ENCODE measurements at places on chromosomes 11 and 22.

DNA sequence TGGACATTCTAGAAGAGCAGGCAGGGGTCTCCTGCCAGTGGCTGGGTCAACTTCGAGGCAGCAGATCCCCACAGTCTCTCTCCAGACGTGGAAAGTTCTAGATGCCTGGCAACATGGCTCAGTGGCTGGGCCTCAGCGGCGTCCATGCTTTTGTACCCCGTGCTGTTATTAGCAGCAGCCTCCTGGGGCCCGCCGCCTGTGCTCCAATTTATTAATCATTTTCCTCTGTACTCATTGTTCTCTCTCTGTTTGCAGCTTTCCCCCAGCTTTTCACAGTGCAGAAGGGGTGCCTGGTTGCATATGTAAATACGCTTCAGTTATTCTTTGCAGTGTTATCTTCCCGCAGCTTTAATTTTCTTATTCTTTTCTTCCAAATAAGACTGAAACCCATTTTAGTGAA, 515.1 kb downstream of the TBC1D22A start:
- no peak for DNase-seq

- no peak for DNase-seq
Observed at GRCh38 chr22:27856386-27856785, 54.8 kb upstream of the MN1 start.

GRCh38 chr11:74017631-74018030, 8.7 kb upstream of the UCP3 start:
- no peak for DNase-seq

GRCh38 chr11:57604296-57605027, 7.0 kb downstream of the SERPING1 start:
- DNase-seq = no peak

GRCh38 chr11:93489841-93490240, 53.4 kb downstream of the SMCO4 start:
- DNase-seq = no peak

DNA sequence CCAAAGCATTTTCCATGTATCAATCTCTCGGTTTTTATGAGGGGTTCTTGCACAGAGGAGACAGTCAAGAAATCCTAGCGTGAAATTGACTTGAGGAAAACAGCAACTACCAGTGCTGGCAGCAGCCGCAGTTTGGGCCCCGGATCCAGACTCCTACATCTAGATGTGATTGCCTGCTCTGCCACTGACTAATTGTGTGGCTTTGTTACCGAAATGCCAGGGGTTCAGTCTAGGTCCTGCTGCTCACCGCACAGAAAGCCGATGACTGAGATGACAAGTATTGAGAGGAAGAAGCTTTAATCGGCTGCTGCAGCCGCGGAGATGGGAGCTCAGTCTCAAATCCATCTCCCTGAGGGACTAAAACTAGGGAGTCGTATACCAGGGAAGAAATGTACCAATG, 8.2 kb upstream of the GLB1L3 start:
- DNase-seq = no peak

DNA sequence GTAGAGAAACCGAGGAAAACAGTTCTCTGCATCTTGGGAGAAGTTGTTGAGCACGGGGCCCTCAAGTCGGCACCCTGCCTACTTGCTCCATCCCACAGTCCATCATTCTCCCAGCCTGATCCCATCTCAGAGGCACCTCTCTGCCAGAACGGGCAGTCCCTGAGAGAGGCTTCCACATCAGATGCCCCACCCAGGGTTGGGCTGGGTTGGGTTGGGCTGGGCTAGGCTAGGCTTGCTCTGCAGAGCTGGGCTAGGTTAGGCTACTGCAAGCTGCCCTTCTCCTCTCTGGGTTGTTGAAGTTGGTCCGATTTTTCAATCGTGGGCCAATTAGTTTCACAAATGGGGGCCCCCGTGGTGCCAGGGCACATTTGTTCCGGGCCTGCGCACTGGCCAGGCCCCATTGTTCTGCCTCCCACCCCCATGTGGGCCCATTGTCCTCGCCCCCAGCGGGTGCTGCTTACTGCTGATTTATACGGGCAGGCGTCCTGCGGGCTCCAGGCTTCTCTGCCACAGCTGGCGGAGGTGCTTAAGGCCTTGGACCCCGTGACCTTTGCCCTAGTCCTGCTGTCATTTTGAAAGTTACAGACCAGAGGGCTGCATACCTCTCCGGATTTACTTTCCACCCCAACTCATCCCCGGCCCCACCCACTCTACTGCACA, 63.7 kb upstream of the NNMT start:
- DNase-seq = no peak

DNA sequence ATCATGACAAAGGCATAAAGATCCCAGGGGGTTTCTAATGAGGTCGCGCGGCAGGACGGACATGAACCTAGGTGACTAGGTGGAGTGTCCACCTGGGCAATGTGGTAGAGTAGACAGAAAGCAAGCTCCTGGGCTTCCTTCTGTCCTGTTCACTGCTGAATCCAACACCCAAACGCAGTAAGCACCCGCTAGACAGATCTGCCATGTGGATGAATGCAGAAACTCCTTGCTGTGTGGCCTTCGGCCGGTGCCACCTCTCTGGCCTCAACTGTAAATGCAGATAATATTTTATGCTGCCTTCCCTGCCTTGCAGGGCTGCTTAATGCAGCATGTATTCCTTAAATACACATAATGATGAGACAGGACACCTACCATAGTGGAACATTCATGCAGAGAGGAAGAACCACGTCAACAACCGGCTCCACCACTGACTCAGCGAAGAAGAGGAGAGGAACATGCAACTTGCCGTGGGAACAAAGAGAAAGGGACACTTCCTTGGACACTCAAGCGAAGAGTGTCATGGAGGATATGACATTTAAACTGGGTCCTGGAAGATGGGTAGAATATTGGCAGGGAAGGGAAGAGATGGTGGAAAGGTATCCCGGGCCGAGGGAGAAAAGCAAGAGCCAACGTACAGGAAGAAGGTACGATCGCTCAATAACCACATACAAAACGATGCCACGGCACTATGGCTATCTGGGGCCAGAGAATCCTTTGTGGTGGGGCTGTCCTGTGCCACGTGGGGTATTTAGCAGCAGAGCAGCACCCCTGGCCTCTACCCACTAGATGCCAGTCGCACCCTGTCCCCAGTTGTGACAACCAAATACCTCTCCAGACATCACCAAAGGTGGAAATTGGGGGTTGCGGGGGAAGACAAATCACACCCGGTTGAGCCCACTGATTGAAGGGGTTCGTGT, 30.8 kb downstream of the MYH9 start:
- DNase-seq = no peak

DNA sequence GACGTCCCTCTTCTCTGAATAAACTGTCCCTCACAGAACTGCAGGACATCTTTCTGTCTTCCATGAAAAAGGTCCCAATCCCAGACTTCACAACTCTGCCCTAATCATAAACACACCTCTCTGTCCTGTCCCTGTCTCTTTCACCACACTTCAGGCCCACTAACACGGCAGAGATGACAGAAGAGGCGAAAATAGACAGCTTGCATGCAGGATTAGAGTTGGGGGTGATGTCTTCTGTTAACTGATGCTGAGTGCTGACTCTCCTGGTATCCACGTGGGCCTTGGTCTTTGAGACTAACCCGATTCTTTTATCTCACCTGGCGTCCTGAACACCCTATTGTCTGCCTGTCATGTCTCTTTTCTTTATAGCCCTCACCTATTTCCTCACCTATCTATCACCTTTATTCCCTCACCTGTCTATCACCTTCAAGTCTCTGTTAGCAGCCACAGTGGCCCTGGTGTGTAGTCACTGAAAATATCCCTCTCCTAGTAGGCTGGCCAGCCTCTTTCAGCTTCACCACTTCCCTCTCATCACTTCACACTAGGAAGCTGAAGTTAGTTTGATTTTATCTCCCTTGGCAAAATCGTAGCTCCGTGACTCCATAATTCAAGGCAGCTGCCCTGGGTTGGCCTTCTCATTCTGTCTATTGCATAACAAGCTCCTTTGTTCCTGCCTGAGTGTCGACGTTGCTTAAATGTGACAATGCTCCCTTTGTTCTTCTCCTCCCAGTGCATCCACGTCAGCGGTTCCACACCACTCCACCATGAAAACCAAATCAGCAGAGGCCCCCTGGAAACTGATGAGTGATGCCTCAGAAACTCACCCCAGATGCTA, 30.6 kb upstream of the DRD2 start:
- DNase-seq = no peak

GRCh38 chr11:34634694-34635062, 13.8 kb downstream of the EHF start:
- DNase-seq = no peak

DNA sequence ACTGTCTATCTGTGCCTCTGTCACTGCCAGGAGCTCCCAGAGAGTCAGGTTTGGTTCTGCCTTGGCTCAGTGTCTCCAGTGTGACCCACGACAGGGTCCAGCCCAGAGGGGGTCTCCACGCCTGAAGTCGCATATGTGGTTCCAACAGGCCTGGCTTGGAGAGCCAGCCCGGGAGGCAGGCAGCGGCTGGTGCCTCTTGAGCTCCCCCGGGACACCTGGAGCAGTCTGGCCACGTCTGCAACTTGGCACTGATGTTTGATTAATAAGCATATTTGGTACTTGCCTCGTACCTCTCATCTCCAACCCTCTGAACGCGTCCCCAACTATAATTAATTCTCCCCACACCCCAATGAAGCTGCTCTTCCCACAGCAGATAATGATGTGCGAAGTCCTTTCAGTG, 31.7 kb upstream of the SHISAL1 start:
- DNase-seq = no peak

GRCh38 chr11:44749189-44749588, 22.4 kb downstream of the TSPAN18 start:
- DNase-seq = no peak

DNA sequence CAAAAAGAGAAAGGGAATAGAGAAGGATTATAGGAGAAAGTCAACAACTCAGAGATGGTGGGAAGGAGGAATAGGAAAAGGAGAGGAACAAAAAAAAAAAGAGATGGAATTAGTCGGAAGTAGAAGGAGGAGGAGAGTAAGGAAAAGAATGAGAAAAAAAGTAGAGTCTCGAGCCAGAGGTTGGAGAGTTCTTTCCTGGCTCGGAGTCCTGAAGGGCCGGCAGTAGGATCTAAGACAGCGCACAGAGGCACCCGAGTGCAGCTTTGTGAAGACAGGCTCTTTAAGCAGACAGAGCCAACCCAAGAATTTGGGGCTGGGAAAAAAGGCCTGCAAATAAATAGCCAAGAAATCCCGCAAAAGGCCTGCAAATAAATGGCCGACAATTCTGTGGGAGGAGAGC, 170.4 kb upstream of the CCDC90B start:
- DNase-seq = no peak

DNA sequence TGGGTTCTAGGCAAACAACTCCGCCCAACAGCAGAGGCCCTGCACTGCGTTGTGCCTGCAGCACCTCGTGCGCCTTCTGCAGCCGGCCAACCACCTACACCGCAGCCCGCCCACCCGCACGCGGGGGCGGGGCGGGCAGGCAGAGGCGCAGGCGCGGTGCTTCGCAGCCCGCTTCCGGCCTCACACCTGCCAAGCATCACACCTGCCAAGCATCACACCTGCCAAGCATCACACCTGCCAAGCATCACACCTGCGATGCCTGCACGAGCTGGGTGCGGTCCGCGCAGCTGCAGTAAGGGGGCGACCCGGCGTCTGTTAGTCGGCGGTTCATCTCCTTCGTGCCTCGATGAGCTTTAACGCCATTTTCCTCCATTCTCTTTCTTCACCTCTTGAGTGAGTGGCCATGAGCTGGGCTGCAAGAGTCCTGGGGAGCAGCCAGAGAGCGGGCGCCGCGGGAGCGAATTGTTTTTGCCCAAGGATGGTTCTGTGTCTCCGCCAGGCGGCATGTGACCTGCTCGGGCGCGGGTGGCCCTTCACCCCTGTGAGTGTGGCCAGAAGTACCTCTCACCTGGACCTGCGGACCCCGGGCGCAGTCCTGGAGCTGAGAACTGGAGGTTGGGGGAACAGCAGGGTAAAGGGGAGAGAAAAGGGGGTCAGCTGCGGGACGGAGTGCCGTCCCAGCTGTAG, at the start of gene LDHAL6A:
Gene LDHAL6A (plus strand): TSS at position 171 of the 687 bp plus-strand sequence. CDS start 825 bp downstream, outside the sequence.
- DNase-seq = no peak

DNA sequence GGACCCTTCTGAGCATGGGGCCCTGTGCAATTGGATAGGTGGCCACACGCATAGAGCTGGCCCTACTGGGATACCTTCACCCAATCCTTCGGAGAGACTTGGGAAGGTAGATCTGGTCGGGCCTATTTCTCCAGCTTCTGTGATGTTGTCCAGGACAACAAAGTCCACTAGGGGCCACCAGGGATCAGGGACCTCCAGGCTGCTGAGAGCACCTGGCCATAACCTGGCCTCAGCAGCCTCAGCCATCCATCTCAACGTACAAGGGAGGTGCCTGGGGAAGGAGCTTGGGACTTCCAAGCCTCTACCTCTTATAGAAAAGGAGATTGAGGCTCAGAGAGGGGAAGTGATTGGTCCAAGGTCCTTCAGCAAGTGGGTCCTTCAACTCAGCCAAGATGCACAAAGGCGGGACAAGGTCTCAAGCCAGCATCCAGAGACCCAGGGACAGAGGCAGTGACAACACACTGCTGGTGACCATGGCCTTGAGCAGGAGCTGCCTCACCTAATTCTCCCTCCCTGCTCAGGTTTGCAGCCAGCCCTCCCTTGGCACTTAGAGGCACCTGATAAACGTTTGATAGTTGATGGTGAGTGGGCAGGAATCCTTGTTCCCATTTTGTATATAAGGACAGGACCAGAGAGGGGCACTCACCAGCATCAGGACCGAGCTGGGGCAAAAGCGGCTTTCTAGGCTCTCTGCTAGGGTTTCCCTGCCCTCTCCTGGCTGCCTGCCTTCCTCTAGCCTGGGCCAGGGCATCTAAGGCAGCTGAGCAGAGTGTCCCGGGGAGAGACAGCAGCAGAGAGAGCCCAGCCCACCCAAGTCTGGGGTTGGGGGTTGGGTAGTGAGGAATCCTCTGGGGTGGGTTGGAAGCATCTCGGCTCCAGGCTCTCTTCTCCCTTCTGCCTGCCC, 4.5 kb downstream of the RAC2 start:
- no peak for DNase-seq

Data from cortex of kidney (tissue), 1 donor.